ENCODE measurements at places on chromosomes 5 and 9.
A peak's percentile ranks its signal among the peaks of the same experiment; 100 is the strongest.

GRCh38 chr5:13831351-13831750 lies 113.1 kb downstream of the DNAH5 start:
- no peak for DNase-seq

DNA sequence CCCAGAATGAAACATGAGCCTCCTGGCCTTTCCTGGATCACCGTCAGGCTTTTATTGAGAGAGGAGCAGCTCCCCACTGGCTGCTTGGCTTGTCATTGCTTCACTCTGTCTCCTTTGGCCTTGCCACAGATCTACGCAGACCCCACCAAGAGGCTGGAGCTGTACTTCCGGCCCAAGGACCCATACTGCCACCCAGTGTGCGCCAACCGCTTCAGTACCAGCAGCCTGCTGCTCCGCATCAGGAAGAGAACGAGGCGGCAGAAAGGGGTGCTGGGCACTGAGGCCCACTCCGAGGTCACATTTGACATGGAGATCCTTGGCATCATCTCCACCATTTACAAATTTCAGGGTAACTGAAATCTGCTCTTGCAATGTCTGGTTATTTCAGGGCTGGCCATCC lies 11.2 kb downstream of the GTF3C5 start:
- no peak for DNase-seq

DNA sequence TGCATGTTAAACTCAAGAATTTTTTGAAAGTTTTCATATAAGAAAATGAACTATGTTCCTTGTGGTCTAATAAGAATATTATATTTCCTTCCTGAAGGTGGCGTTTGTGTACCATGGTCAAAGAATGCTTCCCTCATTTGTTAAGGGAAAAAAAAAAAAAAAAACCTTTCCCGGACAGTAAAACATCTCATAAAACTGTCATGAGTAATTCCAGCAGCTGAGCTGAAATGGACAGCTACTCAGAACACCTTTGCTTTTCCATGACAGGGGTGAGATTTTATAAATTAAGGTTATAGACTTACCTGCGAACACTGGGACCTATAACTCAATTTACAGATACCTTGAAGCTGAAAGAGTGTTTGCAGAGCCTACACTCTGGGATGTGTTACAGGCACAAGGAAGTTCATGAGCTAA lies 113.2 kb upstream of the RANBP3L start:
- DNase-seq = no peak

DNA sequence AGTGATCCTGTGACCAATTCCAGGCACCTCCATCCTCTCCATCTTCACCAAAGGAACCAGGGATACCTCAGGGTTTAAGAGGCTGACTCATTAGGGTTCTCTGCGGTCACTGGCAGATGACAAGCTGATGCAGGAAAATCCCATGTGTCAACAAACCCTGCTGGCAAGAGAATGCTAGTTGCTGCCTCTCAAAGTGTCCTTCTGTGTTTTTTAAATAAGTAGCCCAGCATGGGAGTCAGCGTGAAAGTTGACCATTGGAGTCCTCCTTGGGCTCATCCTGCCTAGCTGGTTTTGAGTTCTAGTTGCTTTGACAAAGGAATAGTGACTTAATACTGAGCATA lies 200.2 kb downstream of the SLIT3 start:
- peak; percentile 72 for DNase-seq

DNA sequence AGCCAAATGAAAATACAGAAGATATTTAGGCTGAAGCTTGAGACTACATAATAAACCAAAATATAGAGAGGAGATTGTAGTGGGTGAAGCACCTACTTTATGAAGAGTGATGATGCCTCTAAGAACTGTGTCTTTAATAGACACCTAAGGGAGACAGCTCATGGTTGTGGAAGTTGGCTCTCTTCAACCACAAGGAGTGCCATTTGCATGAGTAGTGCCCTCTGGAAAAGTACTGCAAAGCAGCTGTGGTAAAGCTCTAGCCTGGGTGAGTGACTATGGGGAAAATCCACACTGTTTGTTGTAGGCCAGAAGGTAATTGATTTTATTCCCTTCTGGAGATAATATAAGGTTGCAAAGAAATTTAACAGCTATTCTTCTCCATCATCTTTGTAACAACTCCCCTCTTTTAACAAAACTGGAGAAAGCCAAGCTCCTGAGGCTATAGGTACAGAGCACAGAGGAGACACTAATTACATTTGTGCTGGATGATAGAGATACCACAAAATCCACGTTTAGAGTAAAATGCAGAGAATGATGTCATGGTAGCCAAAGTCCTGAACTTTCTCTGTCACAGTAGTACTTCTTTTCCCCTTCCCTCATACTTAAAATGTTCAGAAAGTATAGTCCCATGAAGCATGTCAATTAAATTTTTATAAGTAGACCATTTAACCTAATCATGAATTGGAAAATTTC lies 122.8 kb downstream of the STARD4 start:
- DNase-seq = peak; percentile 73

- no peak for DNase-seq
These were observed 850.0 kb upstream of the C9orf72 start for GRCh38 chr9:28423255-28423654.

GRCh38 chr5:141431286-141431685 lies 979 bp downstream of the PCDHGA12 start:
- DNase-seq = no peak

- DNase-seq = no peak
These were observed 14.4 kb downstream of the ERGIC1 start for GRCh38 chr5:172848419-172848818.

- DNase-seq = no peak
These were observed 76.9 kb upstream of the IFNK start for GRCh38 chr9:27447031-27447683.

DNA sequence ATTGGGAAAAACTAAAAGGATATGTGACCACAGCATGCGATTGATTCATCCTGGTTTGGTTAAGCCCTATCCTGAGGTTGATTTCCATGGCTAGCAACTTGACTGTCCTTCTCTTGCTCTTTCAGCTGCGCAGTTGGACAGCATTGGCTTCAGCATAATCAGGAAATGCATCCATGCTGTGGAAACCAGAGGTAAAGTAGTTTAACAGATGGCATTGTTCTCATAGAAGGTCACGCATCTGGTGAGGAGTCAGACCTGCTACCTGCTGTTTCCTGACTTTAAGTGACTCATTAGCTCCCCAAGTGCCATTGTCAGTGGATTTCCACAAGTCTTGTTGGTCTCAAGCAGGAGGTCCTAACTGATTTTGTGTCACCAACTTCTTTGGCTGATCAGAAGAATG lies 266.9 kb downstream of the ARHGAP26 start:
- DNase-seq = no peak

- DNase-seq = no peak
These were observed 53.3 kb downstream of the MCCC2 start for GRCh38 chr5:71640408-71640807.

DNA sequence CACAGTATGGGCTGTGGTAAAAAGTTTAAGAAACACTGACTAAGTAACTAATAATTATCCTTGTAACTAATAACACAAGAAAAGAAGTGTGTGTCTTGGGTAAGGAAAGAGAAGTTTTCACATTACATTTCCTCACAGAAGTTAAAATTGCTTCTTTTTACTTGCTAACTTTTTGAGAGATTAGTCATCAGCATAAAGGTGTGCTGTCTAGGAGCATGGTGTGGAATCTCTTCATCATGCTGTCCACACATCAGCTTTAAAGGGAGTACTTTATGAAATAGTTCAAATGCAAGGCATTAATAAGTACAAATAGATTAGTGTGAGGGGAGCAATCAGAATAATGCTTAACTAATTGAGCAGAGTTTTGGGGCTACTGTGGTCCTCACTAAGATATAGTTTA lies 29.8 kb downstream of the WDR36 start:
- DNase-seq = no peak

- DNase-seq = no peak
These were observed 255.1 kb upstream of the NREP start for GRCh38 chr5:112012104-112012503.

GRCh38 chr9:120756531-120756930 lies 36.7 kb downstream of the FBXW2 start:
- no peak for DNase-seq

DNA sequence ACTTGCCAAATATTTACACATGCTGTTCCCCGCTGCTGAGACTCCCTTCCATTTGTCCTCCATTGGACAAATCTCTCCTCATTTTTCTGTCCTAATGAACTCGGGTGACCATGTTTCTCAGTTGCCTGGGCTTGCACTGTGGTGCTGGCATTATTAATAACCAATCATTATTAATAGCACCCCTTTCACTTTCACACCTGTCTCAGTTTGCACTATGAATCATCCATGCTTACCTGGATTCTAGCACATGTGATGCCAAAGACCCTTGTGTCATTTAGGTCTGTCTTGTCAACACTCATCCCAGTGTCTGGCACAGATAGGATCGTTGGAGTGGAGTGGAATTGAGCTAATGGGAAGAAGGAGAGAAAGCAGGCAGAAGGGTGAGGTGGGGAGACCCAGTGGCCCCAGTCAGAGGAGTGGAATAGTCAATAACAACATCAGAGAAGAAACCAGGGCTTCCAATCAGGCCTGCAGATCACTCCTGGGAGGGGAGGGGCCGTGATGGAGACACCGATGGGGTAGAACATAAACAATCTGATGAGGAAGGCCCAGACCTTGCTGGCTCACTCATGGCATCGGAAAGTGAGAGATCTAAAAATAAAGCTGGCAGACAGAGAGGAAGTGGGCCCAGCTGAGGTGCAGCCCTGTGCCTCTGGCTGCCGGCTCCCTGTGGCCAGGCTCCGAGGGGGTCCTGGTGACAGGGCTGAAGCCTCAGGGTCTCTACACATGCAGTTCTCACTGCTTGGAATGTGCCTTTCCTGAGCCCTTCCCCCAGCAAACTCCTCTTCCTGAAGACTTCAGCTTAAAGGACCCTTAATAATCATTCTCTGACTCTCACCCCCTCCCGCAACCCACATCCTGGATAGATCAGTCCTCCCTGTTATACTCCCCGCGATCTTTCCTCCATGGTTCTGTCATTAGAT lies 33.5 kb upstream of the CRB2 start:
- DNase-seq = no peak

DNA sequence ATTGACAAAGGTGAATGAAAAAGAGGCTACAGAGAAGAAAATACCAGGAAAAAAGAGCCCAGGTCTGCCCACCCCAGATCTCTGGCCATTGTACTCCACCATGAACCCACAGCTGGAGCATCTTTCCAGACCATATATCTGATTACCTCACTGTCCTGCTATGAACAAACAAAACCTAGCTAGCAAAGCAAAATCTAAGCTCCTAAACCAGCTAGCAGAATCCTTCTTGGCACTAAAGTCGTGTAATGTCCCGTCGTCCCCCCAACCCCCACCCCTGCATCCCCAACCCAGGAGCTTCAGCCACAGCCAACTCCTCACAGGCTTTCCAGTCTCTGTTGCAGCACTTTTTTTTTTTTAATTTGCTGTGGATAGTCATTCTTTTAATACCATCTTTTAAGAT lies 2.5 kb downstream of the C1QTNF3 start:
- DNase-seq = no peak

GRCh38 chr5:76600716-76601115 lies 22.5 kb downstream of the F2RL2 start:
- DNase-seq = no peak

GRCh38 chr5:150497274-150497988 lies 10.5 kb upstream of the NDST1 start:
- DNase-seq = peak; percentile 96

GRCh38 chr5:78744951-78745534 lies 96.5 kb upstream of the LHFPL2 start:
- no peak for DNase-seq

DNA sequence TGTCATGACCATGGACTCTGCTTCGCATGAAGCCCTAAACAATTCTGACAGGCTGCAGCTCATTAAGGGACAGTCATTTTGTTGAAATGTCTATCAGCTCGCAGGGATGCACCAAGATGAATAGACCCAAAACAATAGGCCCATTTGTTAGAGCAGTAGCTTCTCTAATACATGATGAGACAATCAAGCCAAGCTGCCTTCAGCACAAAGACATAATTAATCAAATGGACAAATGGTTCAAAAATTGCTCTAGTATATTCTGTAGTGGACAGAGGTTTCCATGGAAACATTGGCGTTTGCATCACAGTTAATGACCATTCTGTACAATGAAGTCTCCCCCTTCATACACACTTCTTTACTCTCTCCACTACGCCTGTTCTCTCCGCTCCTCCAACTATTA lies 274.6 kb downstream of the ANXA1 start:
- DNase-seq = no peak

- DNase-seq = no peak
These were observed 48.6 kb downstream of the ANXA2R start for GRCh38 chr5:42991404-42992087.

DNA sequence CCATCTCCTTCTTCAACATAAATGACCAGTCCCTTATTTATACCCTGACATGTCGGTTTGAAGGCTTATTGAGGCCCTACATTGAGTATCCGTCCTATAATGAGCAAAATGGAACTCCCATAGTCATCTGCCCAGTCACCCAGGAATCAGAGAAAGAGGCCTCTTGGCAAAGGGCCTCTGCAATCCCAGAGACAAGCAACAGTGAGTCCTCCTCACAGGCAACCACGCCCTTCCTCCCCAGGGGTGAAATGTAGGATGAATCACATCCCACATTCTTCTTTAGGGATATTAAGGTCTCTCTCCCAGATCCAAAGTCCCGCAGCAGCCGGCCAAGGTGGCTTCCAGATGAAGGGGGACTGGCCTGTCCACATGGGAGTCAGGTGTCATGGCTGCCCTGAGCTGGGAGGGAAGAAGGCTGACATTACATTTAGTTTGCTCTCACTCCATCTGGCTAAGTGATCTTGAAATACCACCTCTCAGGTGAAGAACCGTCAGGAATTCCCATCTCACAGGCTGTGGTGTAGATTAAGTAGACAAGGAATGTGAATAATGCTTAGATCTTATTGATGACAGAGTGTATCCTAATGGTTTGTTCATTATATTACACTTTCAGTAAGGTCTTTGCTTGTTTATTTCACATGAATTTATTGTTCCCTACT lies 38.2 kb upstream of the BTNL3 start:
- DNase-seq = peak; percentile 3

GRCh38 chr5:76982450-76982849 lies 29.6 kb downstream of the CRHBP start:
- DNase-seq = no peak

DNA sequence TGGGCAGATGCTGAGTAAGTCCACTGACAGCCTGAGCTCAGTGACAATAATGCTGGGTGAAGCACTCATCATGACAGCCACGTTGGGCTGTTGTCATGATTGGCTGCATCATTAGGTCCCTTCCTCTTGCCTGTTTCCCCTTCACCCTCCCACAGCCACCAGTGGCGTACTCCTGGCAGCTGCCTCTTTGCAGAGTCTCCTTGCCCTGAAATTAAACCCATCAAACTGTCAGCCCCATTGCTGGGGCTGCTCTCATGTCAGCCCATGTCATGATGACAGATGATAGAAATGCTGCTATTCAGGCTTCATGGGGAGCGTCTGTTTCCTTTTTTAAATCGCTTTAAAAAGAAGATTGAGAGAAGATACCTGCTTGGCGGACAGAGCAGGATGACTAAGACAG lies 327.4 kb downstream of the AGTPBP1 start:
- DNase-seq = no peak

GRCh38 chr9:110257097-110257841 lies 962 bp upstream of the TXN start:
- peak; percentile 44 for DNase-seq

GRCh38 chr5:55338810-55339243 lies 31.0 kb downstream of the MTREX start:
- no peak for DNase-seq

- DNase-seq = no peak
These were observed 178.4 kb downstream of the MACROH2A1 start for GRCh38 chr5:135220394-135221186.
